ENCODE measurements at places on chromosomes 5 and 9.
A peak's percentile ranks its signal among the peaks of the same experiment; 100 is the strongest.

- no peak for DNase-seq
- no peak overlapping the region for H3K4me3 ChIP-seq
- H3K27ac ChIP-seq, result no peak overlapping the region
- no peaks in the 10 kb centered on the region for H3K36me3 ChIP-seq
- H3K4me1 ChIP-seq, result no peaks in the 10 kb centered on the region
- no peaks in the 10 kb centered on the region for H3K27me3 ChIP-seq
These were observed 210.9 kb downstream of the ESM1 start for GRCh38 chr5:54774281-54775170.

GRCh38 chr5:140060816-140061215, 17.7 kb upstream of the NRG2 start:
- peaks cover 4% of the 10 kb centered on the region for H3K27me3 ChIP-seq
- no peak overlapping the region for H3K4me3 ChIP-seq
- H3K4me1 ChIP-seq, result no peaks in the 10 kb centered on the region
- no peaks in the 10 kb centered on the region for H3K36me3 ChIP-seq

DNA sequence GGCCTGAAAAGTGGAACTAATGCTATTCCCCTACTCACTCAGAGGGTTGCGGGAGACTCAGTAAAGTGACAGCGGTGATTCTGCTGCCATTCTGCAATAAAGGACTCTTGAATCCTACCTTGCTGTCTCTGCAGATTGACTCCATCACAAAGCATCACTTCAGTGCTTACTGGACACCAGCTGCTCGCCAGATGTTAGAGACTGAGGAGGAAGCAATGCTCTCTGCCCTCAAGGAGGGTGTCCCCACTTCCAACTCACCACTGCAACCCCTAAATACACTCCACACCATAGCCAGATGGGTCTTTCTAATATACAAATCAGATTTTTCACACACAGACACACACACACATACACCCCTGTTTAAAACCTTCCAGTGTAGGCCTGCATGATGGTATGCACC, 21.4 kb downstream of the TTLL11 start:
- H3K27ac ChIP-seq, result no peak overlapping the region
- no peak for DNase-seq

GRCh38 chr9:70112981-70113380, 69.3 kb downstream of the MAMDC2 start:
- no peak overlapping the region for H3K27ac ChIP-seq
- no peaks in the 10 kb centered on the region for H3K36me3 ChIP-seq
- no peak for DNase-seq
- H3K27me3 ChIP-seq, result no peaks in the 10 kb centered on the region
- no peak overlapping the region for H3K4me3 ChIP-seq
- H3K4me1 ChIP-seq, result no peaks in the 10 kb centered on the region

- H3K27ac ChIP-seq, result no peak overlapping the region
- no peak overlapping the region for H3K4me3 ChIP-seq
- no peak for DNase-seq
- H3K36me3 ChIP-seq, result no peaks in the 10 kb centered on the region
- no peaks in the 10 kb centered on the region for H3K27me3 ChIP-seq
These were observed 5.8 kb upstream of the C6 start for GRCh38 chr5:41218929-41219657.

DNA sequence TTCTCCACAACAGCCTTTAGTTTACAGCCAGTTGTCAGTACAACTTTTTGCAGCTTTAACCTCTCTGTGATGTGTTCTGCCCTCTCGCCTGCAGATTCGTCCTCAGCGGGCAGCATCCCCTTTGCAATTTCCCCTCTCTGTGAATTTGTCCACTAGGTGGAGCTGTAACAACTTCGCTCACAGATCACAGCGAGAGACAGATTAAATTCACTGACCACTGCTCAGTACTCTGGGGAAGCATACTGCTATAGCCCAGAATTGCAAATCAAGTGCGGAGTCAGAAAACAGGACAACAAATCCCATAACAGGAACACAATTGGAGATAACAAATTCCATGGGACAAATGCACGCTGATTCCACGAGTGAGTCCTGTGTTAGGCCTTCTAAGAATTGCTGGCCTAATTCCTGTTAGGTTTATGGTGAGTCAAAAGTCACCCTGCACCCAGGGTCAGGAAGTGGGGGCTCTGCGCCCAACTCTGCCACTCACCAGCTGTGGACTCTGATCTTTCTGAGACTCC, 2124.9 kb downstream of the MAT2B start:
- no peak overlapping the region for H3K27ac ChIP-seq
- peak; percentile 55 for DNase-seq
- no peak overlapping the region for H3K4me3 ChIP-seq
- H3K36me3 ChIP-seq, result no peaks in the 10 kb centered on the region
- no peaks in the 10 kb centered on the region for H3K4me1 ChIP-seq
- H3K27me3 ChIP-seq, result no peaks in the 10 kb centered on the region

GRCh38 chr9:93612796-93613154, 36.4 kb downstream of the PHF2 start:
- peak; percentile 35 for DNase-seq
- peaks cover 7% of the 10 kb centered on the region for H3K4me1 ChIP-seq
- H3K4me3 ChIP-seq, result no peak overlapping the region
- H3K27me3 ChIP-seq, result no peaks in the 10 kb centered on the region
- H3K27ac ChIP-seq, result no peak overlapping the region
- no peaks in the 10 kb centered on the region for H3K36me3 ChIP-seq

GRCh38 chr9:88915916-88916315, 75.4 kb upstream of the S1PR3 start:
- no peaks in the 10 kb centered on the region for H3K27me3 ChIP-seq
- DNase-seq, result no peak
- H3K4me1 ChIP-seq, result peaks cover 14% of the 10 kb centered on the region
- no peaks in the 10 kb centered on the region for H3K36me3 ChIP-seq

GRCh38 chr9:69671311-69671878, 776 bp downstream of the APBA1 start:
- H3K36me3 ChIP-seq, result no peaks in the 10 kb centered on the region
- H3K4me3 ChIP-seq, result peak overlapping the region; percentile 76
- DNase-seq, result peak; percentile 49

- H3K27ac ChIP-seq, result no peak overlapping the region
- no peaks in the 10 kb centered on the region for H3K4me1 ChIP-seq
- H3K4me3 ChIP-seq, result no peak overlapping the region
- no peaks in the 10 kb centered on the region for H3K36me3 ChIP-seq
- no peak for DNase-seq
- no peaks in the 10 kb centered on the region for H3K27me3 ChIP-seq
These were observed 201.8 kb upstream of the SGCD start for GRCh38 chr5:156125118-156125517.

DNA sequence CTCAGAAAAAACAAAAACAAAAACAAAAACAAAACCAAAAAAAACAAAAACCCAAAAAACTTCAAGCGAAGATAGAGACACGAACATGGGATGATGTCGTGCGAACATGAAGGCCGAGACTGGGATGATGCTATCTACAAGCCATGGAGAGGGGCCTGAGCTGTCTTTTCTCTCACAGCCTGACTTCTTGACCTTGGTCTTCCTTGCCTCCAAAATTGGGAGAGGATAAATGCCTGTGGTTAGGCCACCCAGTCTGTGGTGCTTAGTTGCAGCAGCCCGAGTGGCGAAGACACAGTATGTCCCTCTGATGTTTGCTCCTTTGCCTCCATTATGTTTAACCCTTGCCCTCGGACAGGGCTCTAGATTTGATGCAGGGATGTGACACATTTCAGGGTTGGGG, 130.4 kb upstream of the BASP1 start:
- no peaks in the 10 kb centered on the region for H3K4me1 ChIP-seq
- no peak for DNase-seq
- no peak overlapping the region for H3K27ac ChIP-seq

DNA sequence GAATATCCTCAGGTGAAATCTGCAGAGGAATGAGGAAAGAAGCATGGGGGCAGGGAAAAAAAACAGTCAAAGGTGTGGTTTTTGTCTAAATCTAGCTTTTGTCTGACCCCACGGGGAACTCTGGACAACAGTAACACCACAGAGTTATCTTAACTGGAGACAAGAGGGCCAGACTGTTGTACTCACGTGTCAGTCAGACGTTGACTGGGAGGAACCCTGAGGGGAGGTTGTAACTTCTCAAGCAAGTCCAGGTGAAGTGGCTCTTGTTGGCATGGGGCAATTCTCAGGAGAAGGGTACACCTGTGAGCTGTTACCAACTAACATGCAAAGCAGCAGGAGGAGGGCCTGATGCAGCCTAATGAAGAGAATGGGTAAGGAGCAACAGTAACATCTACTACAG, 44.1 kb upstream of the SHISAL2B start:
- no peak overlapping the region for H3K4me3 ChIP-seq
- H3K27me3 ChIP-seq, result no peaks in the 10 kb centered on the region
- no peak for DNase-seq
- no peaks in the 10 kb centered on the region for H3K36me3 ChIP-seq
- H3K27ac ChIP-seq, result no peak overlapping the region

DNA sequence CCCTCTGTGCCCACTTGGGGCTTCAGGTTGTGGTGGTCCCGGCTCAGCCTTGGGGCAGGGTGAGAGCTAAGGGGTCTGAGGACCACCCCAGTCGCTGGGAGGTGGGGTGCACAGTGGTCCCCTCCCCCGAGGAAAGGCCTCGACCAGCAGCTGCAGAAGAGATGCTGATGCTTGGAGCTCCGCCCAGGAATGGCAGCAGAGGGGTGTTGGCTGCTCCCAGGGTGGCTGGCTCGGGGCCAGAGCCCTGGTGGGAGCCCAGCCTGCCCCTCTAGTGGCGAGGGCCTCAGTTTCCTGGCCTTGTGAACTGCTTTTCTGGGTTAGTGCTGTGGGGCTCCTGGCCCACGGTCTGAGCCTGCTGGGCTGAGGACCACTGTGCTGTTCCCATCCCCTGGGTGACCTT, 1.2 kb downstream of the DIPK1B start:
- no peaks in the 10 kb centered on the region for H3K36me3 ChIP-seq
- no peaks in the 10 kb centered on the region for H3K27me3 ChIP-seq
- DNase-seq, result no peak
- H3K4me3 ChIP-seq, result no peak overlapping the region
- H3K27ac ChIP-seq, result peak overlapping the region; percentile 22

GRCh38 chr5:133944263-133945185, 23.9 kb downstream of the C5orf15 start:
- no peak overlapping the region for H3K4me3 ChIP-seq
- no peak for DNase-seq
- no peak overlapping the region for H3K27ac ChIP-seq
- H3K27me3 ChIP-seq, result no peaks in the 10 kb centered on the region

DNA sequence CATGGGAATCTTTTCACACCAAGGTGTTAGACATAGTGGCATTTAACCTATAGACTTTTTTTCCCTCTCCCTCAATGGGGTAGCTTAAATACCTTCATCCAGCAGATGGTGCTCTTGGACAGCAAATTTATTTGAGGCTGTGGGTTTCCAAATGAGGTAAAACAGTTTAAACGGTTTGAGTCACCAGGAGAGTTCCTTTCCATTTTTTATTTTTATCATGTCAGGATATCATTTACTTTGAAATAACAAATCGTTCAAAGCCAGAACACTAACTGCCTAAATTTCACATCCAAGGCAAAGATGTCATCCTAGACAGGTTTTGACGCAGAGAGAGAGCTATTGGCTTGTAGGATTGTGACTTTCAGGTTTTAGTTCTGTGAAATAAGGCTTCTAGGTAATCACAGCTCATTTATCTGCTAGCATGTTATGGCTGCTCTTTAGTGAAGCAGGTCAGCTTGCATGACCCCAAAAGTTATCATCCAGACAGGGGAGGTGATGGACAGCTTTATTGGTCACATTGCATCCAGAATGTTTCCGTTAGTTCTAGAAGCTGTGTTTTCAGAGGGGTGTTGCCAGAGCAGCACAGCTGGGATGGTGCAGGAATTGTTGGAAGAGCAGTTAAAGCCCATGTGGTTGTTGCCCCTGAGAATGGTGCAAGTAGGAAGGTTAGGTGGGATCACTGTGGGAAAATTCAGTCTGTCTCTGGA, 69.8 kb downstream of the KDM4C start:
- no peak overlapping the region for H3K27ac ChIP-seq
- no peak for DNase-seq
- no peaks in the 10 kb centered on the region for H3K36me3 ChIP-seq
- H3K4me3 ChIP-seq, result no peak overlapping the region

DNA sequence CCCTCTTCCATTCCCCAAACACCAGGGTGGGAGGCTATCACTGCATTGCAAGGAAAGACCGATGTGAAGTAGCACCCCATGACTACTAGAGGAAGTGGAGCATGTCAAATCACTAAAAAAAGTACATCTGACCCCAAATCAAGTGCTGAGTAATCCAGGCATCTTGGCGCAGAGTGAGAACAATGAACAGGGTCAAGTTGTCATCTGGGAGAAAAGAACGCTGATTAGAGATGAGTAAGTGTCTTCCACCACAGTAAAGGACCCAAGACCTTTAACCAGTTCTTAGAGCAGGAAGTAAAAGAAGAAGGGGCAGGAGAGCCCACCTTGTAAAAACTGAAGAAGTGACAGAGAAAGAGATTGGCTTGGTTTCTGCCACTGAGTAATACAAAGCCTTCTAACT, 75.0 kb upstream of the RAD23B start:
- H3K36me3 ChIP-seq, result no peaks in the 10 kb centered on the region
- no peak overlapping the region for H3K27ac ChIP-seq
- DNase-seq, result no peak
- no peak overlapping the region for H3K4me3 ChIP-seq
- H3K4me1 ChIP-seq, result no peaks in the 10 kb centered on the region
- no peaks in the 10 kb centered on the region for H3K27me3 ChIP-seq

DNA sequence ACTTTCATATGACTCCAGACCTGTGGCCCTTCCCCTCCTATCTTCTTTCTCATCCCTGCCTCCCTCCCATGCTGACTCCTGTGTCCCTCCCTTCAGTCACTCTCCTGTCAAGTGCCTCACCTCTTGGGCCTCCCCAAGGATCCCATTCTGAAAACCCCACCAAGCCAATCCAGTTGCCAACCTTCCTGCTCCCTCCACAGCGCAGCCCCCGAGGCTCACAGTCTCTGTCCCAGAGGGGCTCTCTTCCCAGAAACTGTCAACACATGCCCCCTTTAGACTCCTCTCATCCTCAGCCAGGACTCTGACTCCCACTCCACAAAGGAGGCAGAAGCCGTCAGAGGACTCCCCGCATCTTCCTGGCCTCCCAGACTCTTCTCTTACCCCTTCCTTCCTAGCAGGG, 30.8 kb downstream of the ACSL6 start:
- H3K36me3 ChIP-seq, result no peaks in the 10 kb centered on the region
- H3K27me3 ChIP-seq, result no peaks in the 10 kb centered on the region
- H3K4me3 ChIP-seq, result no peak overlapping the region
- no peaks in the 10 kb centered on the region for H3K4me1 ChIP-seq

DNA sequence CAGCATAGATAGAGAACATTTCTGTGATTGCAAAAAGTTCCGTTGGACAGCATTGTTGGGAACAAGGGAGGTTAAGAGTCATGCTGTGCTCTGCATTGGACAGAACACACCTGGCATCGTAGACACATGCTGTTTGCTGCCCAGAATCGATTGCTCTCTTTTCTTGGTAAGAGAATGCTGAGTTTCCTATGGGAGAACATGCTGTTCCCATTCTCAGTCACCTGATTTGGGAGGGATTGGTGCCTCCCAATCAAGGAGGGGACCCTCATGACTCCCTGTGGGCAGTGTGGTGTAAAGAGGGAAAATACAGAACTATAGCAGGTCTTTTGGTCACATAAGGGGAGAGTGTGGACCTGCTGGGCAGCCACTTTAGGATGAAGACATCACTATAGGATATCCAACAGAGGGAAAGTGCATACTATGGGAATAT, 555.4 kb upstream of the CLINT1 start:
- H3K27ac ChIP-seq, result no peak overlapping the region
- peaks cover 3% of the 10 kb centered on the region for H3K4me1 ChIP-seq
- no peaks in the 10 kb centered on the region for H3K36me3 ChIP-seq
- no peak overlapping the region for H3K4me3 ChIP-seq
- no peaks in the 10 kb centered on the region for H3K27me3 ChIP-seq
- no peak for DNase-seq
